CD8-positive, alpha-beta memory T cell (primary cell): ENCODE measurements at places on chromosomes 12 and 14. TPM values are rescaled to one million over a fixed set of nuclear protein-coding genes. Genes with fewer than 3 reads are reported as not detected.

The ZFYVE26 gene
- 19.9 TPM for total RNA-seq

The SERPINA10 gene
- total RNA-seq = not detected

- no peak overlapping the region for H3K27ac ChIP-seq
- H3K4me1 ChIP-seq = no peaks in the 10 kb centered on the region
- no peaks in the 10 kb centered on the region for H3K27me3 ChIP-seq
- no peak overlapping the region for H3K4me3 ChIP-seq
- no peaks in the 10 kb centered on the region for H3K36me3 ChIP-seq
Measured at GRCh38 chr12:89791286-89791685, 82.6 kb upstream of the ATP2B1 start.

GRCh38 chr12:1527789-1528188, 66.6 kb downstream of the FBXL14 start:
- no peak for DNase-seq
- peaks cover 17% of the 10 kb centered on the region for H3K4me1 ChIP-seq
- no peak overlapping the region for H3K27ac ChIP-seq
- no peaks in the 10 kb centered on the region for H3K36me3 ChIP-seq
- H3K27me3 ChIP-seq = peaks cover 42% of the 10 kb centered on the region
- H3K4me3 ChIP-seq = no peak overlapping the region

DNA sequence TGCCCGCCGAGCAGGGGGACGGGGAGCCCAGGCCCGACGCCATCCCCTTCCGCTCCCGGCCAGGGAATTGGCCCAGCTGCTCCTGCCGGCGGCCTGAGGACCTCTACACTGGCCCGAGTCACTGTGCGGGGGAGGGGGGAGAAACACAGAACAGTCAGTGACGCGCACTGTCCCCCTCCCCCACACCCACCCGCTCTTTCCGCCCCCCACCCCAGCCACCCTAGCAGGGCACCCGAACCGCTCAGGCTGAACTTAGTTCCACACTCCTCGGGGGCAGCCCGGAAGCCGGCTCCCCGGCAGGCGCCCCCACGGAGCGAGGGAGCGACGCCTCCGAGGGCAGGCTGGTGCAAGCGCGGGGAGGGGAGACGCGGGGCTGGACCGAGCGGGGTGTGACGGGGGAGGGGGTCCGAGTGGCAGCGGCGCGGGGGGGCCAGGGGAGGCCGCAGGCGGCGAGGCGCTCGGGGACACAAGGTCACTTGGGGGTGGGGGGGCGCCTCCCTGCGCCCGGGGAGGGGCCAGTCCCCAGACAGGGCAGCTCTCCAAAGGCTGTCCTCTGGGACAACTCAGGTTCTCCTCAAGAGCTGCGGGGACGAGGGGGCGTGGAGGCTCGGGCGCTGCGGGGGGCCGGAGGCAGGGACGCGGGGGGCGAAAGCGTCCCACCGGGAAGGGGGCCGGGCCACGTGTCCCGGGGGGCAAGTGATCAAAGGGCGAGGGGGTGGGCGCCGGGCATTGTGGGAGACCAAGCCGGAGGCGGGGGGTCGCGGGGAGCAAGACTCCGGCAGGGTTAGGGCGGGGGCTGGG, 648 bp downstream of the CHD4 start:
- H3K27ac ChIP-seq = peak overlapping the region; percentile 88
- H3K4me1 ChIP-seq = peaks cover 56% of the 10 kb centered on the region
- DNase-seq = peak; percentile 73
- H3K36me3 ChIP-seq = peaks cover 13% of the 10 kb centered on the region
- H3K27me3 ChIP-seq = no peaks in the 10 kb centered on the region
- H3K4me3 ChIP-seq = peak overlapping the region; percentile 95

GRCh38 chr12:54625598-54625997, 9.1 kb downstream of the LACRT start:
- peaks cover 6% of the 10 kb centered on the region for H3K27me3 ChIP-seq
- DNase-seq = no peak
- H3K27ac ChIP-seq = no peak overlapping the region
- no peak overlapping the region for H3K4me3 ChIP-seq

DNA sequence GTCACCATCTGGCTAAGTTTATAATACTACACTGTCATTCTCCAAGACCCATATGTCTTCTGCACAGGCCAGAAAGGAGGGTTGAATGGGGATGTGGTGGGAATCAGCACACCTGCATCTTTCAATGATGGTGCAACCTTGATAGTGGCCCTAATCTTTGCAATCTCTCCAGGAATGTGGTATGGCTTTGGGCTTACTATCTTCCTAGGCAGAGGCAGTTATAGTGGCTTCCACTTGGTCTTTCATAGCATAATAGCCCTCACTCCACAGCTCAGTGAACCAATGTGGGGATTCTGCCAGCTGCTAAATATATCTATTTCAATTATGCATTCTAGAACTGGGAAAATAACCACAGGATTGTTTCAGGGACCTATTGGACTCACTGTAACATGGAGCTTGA, 61.8 kb upstream of the ATP2B1 start:
- H3K36me3 ChIP-seq = no peaks in the 10 kb centered on the region
- no peak overlapping the region for H3K27ac ChIP-seq
- peaks cover 15% of the 10 kb centered on the region for H3K4me1 ChIP-seq
- DNase-seq = no peak
- H3K4me3 ChIP-seq = no peak overlapping the region
- no peaks in the 10 kb centered on the region for H3K27me3 ChIP-seq
